ENCODE measurements at places on chromosomes 7 and 10. TPM values are rescaled to one million over a fixed set of nuclear protein-coding genes. Genes with fewer than 3 reads are reported as not detected.

Gene FAM237B
- not detected for total RNA-seq

Gene ADIRF
- total RNA-seq = not detected

Gene BAMBI
- 0.18 TPM for total RNA-seq

Gene SORBS1
- total RNA-seq = 0.24 TPM

Gene ZNF365
- total RNA-seq = not detected

Gene SPDYE11
- total RNA-seq = not detected

Gene CAPZA2
- 144 TPM for total RNA-seq

Gene ZC3HAV1L
- total RNA-seq = 20.2 TPM

Gene ZNF746
- total RNA-seq = 21.4 TPM

Gene ZNF25
- 4.4 TPM for total RNA-seq

Gene STEAP4
- not detected for total RNA-seq

Gene C10orf62
- not detected for total RNA-seq

Gene GIMAP6
- total RNA-seq = 93.3 TPM

Gene GARIN1A
- 0.26 TPM for total RNA-seq

- DNase-seq = peak; percentile 54
These were observed 61.3 kb downstream of the PIP4K2A start for GRCh38 chr10:22652988-22653481.

DNA sequence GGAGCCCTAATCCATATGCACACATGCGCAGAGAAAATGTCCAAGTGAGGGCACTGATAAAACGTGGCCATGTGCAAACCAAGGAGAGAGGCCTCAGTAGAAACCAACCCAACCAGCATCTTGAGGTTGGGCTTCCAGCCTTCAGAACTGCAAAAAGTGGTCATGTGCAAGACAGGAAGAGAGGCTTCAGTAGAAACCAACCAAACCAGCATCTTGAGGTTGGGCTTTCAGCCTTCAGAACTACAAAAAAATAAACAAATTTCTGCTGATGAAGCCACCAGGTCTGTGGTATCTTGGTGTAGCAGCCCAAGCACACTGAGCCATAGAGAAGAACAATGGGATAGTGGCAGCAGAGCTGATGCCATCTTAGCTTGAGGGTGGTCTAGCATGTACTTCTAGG, 371.5 kb downstream of the CALN1 start:
- DNase-seq = no peak

DNA sequence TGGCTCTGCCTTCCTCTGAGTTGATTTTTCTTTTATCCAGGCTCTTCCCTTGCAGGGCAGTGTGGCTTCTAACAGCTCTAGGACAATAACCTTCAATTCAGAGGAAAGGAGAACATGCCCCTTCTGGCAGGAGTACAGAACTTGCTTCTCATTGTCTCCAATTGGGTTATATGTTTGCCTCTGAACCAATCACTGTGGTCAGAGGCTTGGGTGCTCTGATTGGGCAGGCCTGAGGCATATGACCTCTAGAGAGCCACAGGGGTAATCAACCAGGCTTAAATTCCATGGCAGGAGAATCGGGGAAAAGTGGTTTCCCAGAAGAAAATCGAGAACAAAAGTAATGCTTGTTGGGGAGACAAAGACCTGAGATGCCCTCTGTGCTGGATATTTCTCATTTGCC, 240.0 kb downstream of the REEP3 start:
- no peak for DNase-seq

- DNase-seq = no peak
These were observed 9.8 kb downstream of the CDHR1 start for GRCh38 chr10:84204122-84204521.

DNA sequence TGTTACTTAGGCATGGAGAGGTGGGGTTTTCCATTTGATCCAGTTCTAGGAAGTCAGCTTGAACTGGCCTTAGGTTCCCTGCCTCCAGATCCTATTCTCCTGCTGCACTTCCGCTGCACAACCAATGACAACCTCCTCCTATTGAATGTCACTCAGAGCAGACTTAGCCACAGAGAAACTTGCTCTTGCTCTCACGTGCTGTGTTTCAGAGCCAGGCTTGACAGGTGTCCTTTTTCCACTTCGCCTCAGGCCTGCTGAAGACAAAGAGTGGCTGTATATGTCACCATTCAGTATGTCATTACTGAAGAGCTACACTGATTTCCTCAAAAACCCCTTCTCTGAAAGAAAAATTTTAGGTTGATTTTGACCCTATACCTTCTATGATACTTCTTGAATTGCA, 115.4 kb upstream of the ETV1 start:
- no peak for DNase-seq

GRCh38 chr10:68348265-68348741, 15.6 kb upstream of the PBLD start:
- DNase-seq = peak; percentile 65

DNA sequence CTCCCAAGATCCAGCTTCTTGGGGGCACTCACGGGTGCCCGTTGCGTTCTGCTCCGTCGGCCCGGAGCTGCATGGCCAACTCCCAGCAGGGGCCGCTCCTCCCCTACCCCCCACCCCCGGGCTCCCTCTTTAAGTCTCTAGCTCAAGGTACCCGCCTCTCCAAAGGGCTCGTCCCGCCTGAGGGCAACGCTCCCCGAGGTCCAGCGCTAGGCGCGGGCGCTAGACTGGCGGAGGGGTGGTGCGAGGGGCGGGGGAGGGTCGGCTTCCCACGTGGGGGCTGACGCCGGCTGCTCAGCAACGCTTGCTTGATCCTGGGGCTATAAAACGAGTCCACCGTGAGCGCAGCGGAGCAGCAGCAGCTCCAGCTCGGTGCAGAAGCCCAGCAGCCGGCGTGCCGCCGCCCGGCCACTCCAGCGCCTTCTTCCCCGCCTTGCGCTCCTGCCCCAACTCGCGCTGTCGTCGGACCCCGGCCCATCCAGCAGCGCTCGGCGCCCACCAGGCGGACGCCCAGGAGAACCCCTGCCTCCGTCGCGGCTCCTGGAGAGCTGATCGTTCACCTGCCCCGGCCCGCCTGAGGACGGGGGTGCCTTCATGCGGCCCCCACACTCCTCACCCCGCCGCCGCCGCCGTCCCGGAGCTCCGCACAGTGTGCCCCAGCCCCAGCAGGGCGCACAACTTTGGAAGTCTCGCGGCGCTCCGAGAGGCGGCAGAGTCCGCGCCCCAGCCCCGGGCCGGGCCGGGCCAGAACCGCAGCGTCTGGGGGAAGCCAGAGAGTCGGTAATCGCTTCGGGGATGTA, at the start of gene ADRA2A:
Gene ADRA2A, plus strand, starts transcription at position 348 of the 797 bp plus-strand sequence. CDS start 968 bp downstream, outside the sequence.
- no peak for DNase-seq

DNA sequence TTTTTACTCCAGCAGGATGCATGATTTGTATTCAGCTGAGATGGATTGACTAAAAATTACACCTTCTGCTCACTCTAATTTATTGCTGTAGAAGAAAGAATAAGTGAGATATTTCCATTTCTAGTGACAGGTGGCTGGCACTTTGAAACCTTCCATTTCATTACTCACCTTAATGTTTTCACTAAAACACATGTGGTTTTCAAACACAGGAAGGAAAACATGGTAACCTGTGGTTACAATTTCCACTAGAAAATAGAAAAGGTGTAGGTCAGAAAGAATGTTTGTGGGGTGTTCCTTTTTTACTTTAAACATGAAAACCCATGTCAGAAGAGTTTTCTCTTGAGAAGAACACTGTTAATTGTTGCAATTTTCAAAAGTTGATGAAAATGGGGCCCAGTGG, 12.0 kb upstream of the PRKCQ start:
- DNase-seq = no peak

- no peak for DNase-seq
These were observed 749.5 kb downstream of the GATA3 start for GRCh38 chr10:8803992-8804391.

GRCh38 chr7:130639388-130639787, 29.2 kb downstream of the COPG2 start:
- DNase-seq = no peak

GRCh38 chr7:139482122-139482521, 1.4 kb downstream of the KLRG2 start:
- no peak for DNase-seq

- no peak for DNase-seq
These were observed 115.8 kb downstream of the PLXDC2 start for GRCh38 chr10:19931894-19932590.

- no peak for DNase-seq
These were observed 18.6 kb downstream of the C7orf33 start for GRCh38 chr7:148609045-148609725.

- DNase-seq = no peak
These were observed 187.1 kb downstream of the RPS24 start for GRCh38 chr10:78220781-78221180.

GRCh38 chr10:50497758-50498157, 126.0 kb downstream of the SGMS1 start:
- DNase-seq = no peak

- no peak for DNase-seq
These were observed 43.7 kb upstream of the GNA12 start for GRCh38 chr7:2887816-2888215.

DNA sequence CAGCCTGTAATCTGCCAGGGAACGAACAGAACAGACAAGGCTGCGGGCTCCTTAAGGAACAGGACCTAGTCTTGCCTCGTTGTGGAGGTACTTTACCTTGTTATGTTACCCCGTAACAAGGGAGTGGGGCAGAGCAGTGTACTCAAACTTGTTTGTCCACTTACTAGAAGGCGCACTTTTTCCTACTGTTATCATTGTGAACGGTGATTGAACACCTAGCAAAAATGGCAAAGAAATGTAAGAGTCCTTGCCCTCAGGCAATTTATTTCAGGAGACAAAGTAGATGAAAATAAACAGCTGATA, 620 bp upstream of the IMPDH1 start:
- DNase-seq = no peak

DNA sequence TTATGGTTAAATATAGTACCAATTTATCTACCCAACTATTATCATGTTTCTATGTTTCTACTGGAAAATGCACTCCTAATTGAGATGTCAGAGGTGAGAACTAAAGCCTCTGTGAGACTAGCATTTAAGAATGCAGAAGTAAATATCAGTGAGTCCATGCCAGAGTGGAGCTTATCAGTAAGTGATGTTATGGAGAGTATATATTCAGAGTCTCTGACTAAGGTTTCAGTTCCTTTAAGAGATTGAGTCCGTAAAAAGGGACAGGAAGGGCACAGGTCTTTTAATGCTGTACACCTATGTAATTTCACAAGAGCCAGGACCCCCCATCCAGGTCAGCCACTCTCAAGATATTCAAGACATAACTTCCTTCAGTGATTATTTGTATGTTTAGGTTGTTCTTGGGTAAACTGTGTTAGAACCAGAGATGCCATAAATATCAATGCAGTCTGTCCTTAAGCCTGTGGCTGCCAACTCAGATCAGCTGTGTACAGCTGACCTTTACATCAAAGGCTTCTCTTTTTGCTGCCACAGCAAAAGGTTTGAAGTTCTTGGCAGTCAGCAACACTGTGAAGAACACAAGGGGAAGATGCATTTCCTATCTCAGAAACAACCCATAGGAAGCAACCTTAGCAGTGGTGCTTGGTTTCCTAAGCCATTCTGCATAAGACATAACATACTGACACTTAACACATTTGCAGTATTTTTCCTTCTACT, 244.8 kb downstream of the BICC1 start:
- DNase-seq = no peak

- DNase-seq = no peak
These were observed 14.5 kb upstream of the NEBL start for GRCh38 chr10:20911626-20912025.

DNA sequence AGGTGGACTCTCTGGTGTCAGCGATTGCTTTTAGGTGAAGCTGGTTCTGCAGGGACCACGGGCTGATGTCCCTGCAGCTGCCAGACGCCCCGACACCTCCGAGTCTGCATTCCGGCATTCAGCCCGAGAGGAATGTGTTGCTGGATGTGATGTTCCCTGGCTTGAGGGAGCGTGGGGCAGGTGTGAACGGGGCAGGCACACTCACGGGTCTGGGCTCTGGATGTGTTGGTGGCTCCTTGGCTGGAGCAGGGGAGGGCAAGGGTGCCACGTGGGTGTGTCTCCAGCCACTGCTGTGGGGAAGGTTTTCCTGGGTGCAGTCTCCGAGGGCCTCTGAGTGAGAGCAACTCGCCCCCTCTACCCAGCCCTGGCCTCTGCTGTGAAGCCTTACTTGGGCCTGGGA, 140.5 kb downstream of the CAMK1D start:
- DNase-seq = no peak

DNA sequence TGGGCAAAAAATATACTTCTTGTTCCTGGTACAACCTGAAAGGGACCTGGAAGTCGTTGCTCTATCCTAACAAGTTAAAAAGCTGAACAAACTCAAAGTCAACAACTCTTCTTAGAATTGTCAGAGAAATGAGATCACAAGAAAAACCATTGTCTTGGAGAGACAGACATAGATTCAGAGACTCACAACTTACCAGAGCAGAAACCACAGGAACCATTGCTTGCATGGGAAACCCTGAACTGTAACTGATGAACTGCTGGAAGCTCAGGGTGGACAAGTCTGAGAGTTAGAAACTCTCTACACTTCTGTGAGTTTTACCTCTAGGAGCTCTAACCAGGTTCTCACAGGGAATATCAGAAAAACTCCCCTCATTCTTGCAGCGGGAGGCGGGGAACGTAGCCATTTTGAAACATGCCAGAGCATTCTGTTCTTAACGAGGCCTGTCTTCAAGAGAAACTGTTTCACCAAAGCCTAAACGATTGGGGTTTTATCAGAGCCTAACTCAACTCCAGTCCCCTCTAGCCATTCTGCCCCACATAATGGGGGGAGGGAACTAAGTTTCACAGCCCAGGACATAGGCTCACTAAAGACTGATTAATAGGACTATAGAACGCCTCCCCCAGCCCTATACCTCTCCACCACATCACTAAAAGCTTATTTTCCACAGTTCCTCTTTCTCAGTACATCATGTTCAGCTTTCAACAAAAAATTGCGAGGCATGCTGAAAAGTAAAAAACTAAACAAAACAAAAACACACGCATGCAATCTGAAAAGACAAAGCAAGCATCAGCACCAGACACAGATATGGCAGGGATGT, 12.0 kb upstream of the GSDME start:
- DNase-seq = peak; percentile 32

GRCh38 chr10:123381224-123381623, 227.0 kb downstream of the BUB3 start:
- no peak for DNase-seq

DNA sequence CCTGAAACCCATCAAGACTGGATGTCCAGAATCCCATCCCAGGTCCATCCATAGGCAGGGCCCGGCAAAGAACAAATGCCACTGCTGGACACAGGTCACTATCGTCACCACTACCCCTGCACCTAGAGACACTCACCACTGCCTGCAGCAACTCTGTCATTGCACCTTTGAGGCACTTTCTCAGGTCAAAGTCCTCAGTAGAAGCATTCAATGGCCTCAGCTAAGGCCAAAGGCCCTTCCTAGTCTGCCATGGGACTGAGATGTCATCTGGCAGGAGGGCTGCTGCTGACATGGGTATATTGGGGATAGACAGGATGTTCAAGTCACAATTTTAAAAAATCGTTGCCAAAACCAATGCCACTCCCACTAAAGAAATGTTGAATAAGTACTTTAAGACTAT, 58.7 kb downstream of the GPAM start:
- no peak for DNase-seq

GRCh38 chr10:125840955-125841354, 17.6 kb downstream of the BCCIP start:
- no peak for DNase-seq

Data from activated CD8-positive, alpha-beta T cell treated with anti-CD3 and anti-CD28 coated beads, Interleukin-2, amount 10 ng/mL, durations not matched to agents 7 days and 5 days (primary cell).